ENCODE measurements at places on chromosomes 4 and X.

DNA sequence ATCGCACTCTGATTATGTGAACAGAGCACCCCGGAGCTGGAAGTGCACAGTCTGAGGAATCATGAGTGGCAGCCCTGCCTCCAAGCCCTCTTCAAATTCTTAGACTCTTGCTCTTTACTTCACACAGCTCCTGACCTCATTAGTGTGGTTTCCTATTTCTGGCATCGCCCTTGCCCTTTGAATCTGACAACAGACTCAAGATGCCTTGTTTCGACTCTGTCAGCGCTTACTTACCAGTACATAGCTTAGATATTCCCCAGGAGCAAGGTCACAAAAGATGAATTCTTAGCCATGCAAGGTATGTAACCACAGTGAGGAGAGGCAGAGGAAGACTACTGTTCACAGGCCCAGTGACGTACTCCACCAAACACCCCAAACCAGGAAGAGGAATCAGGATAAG is 167.2 kb downstream of the KDR start:
- DNase-seq, result peak; percentile 52

DNA sequence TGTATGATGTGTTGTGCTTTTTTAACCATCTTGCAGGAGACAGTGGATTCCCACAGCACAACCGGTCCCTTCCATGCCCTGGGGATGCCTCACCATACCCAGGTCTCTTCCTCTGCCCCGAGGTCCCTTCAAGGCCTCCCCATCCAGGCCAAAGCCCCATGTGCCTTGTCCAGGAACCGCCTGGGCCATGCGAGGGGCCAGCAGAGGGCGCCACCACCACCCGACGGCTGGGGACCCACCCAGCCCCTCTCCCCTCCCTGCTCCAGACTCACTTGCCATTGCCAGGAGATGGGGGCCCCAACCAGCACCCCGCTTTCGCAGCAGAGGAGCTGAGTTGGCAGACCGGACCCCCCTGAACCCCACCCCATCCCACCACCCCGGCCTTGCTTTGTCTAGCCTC is 485.5 kb downstream of the TRAM1L1 start:
- no peak for DNase-seq

DNA sequence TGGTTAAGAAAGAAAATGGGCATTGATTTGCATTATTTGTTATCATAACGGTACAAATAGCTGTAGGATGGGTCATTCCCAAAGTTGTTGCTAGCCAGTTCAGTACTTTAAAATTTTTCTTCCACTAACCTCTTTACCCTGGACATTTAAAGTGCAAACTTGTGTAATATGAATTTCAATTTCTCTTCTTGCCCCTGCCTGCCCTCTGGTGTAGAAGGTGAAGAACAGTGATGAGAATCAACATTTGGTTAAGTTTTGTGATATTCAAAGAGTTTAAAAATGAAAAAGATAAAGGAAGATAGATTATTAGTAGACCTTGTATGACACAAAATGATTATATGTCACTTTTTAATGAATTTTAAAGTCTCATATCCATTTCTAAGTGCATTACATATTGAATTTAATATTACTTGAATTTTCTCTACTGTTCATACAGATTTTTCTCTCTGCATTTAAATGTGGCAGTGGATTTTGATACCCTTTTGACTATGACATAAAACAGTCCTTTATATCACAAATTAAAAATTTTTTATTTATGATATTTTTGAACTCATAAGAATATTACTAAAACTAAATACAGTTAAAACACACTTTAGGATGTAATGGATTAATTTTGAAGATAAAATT is 337.7 kb downstream of the BMPR1B start:
- DNase-seq, result no peak

DNA sequence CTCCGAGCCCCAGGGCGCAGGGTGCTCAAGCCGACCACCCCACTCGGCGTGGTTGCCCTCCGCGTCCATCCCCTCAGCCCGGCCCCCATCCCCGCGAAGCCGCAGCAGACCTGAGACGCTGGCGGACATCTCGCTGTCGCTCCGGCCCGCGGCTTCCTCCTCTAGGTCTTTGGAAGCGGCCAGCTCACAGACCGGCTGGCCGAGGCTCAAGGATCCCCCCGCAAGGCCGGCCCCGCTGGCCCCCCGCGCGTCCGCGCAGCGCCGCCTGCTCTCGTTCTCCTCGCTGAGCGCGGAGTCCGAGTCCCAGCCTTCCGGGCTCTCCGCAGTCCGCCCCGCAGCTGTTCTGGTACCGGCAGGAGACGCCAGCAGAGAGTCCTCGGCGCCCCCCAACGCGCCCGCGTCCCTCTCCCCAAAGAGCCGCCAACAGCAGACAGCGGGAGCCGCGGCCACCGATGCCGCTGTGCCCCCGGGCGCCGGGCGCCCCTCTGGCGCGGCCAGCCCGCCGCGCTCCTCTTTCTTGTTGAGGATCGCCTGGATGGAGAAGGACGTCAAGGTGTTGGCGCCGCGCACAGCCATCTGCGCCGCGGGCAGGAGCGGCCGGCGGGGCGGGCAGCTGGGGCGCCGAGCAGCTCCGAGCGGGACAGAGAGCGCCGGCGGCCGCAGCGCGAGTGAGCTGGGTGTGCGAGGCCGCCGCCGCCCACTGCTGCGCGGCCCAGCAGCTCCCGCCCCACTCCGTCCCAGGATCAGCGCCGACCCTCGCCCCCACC is at the start of gene NKX3-2:
TSS of gene NKX3-2 (minus strand) at position 670 of the 767 bp plus-strand sequence. CDS start at position 576, 94 bp downstream.
- no peak for DNase-seq

DNA sequence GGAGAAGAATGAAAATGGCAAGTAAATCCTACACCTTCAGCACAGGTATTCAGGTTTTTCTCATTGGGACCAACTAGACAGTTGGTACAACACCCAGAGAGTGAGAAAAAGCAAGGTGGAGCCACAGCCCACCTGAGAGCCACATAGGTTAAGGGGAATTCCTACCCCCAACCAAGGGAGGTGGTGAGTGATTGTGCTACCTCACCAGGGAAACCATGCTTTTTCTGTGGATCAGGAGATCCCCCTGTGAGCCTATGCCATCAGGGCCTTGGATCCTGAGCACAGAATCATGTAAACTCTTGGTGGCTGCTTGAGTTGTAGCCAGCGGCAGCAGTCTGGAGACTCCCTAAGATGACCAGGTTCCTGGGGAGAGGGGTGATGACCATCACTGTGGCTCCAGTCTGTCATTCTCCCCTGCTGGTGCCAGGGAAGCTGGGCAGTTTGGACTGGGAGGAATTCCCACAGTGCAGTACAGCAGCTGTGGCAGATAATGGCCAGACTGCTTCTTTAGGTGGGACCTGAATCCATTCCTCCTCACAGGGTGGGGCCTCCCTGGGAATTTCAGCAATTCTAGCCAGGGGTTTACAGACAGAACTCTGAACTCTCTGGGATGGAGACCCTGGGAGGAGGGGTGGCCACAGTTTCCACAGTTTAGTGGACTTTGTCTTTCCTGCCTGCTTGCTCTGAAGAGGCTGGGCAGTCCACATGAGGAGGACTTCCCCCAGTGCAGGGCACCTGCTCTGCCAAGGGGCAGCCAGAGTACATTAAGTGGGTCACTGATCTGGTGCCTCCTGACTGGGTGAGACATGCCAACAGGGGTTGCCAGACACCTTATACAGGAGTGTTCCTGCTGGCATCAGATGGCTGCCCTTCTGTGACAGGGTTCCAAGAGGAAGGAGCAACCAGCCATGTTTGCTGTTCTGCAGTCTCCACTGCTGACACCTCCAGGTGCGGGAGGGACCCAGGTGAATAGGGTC is 43.2 kb downstream of the PARM1 start:
- DNase-seq, result no peak

DNA sequence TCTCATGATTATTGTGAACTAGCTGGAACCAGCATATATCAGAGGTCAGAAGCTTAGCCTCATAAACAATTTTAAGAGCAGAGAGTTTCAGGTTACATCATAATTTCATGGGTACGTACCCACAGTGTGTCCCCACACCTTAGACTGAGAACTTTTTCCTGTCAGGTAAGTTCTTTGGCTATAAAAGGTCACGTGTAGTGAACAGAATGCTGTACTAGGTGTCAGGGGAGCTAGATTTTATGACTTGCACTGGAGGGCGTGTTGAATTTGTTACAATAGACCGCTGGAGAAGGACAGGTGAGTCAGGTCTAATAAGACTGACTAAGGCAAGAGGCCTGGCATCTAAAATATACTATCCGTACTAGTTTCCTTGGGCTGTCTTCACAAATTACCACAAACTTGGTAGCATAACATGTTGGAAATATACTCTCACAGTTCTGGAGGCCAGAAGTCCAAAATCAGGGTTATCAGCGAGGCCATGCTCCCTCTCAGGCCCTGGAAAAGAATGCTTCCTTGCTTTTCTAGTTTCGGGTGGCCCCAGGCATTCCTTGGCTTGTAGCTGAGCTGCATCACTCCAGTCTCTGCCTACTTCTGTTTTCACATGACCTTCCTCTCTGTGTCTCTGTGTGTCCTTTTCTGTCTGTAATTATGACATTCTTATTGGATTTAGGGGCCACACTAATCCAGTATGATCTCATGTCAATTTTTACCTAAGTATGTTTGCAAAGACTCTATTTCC is 512.0 kb upstream of the NR3C2 start:
- DNase-seq, result no peak

GRCh38 chrX:53284684-53285447 is 3.5 kb upstream of the IQSEC2 start:
- no peak for DNase-seq

GRCh38 chrX:3094261-3094660 is 53.0 kb downstream of the ARSF start:
- no peak for DNase-seq

DNA sequence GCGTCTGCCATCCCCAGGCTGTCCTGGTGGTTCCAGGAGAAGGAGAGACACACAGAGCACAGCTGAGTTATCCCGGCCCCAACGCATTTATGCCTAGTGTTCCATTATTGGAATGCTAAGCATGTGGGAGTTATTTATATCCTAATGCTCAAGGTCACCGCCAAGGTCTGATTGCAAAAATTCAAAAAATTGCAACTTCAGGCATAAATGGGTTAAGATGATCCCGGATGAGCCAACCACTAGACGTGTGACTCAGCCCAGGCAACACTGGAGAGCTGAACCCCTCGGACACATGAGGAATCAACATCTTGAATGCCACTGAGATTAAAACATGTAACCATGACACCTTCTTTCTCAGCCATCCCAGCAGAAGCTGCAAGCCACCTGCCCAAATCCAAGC is 3.8 kb upstream of the ZCCHC4 start:
- DNase-seq, result no peak

GRCh38 chrX:75603833-75604232 is 81.0 kb upstream of the ZDHHC15 start:
- no peak for DNase-seq

DNA sequence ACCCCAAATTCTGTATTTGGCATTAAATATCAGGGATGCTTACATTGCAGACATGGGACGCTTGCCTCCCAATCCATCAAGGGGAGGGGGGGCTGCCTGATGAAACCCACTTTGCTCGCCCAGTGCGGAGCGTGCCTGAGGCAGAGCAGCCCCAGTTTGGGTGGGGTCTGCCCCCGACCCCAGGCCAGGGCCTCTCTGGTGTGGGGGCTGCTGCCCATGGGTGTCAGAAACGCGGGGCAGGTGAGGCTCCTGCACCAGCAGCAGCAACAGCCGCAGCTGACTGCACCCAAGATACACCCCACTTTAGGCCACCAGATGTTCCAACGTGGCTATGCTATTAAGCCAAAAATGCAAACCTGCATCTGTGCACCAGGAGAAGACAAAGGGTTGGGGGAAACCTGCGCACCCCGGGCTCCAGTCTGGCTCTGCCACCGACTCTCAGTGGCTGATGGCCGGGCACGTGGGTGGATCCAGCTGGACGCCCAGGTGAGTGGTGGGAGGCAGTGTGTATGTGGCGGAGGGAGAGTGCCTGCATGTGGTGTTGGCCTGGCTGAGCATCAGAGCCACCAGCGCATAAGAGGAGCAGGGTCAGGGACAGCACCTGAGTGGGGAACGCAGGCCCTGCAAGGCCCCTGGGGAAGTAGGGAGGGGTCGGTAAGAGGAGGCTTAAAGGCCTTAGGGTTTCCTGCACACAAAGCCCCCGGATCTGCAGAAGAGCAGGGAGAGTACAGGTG is 86.2 kb downstream of the ABLIM2 start:
- DNase-seq, result no peak

DNA sequence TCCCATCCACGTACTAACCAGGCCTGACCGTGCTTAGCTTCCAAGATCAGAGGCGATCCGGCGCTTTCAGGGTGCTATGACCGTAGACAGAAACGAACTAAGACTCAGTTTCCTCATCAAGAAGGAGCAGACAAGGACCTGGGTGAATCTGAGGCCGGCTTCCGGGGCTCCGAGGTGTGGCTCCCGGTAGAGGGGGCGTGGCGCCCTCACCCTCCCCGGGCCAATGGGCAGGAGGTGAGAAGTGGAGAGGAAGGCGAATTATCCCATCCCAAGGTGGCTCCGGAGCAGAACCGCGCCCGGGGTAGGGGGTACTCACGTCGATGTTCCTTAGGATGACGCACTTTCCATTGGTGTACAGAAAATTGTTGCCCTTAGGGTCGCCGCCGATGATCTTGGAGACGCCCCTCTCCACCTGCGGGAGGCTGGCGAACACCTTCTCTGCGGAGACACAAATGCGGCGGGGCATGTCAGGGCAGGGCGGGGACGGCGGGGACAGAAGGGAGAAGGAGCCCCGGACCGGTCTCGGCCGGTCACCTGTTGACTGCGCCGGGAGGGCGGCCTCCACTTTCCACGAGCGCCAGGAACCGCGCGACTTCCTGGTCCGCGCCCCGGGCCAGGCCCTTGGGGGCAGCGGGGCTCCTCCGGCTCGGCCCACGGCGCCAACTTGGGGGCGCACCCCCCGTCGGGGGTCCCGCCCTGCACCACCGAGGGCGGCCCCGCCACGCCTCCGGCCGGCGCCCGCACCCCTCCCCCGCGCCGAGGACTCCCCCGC is 616 bp downstream of the WDR1 start:
- no peak for DNase-seq
